ENCODE measurements at places on chromosomes 16 and 17. TPM values are rescaled to one million over a fixed set of nuclear protein-coding genes. Genes with fewer than 3 reads are reported as not detected.
A peak's percentile ranks its signal among the peaks of the same experiment; 100 is the strongest.

TMEM114 gene
- total RNA-seq, result not detected

IRX3 gene
- 0.59 TPM for total RNA-seq

SHBG gene
- 15.3 TPM for total RNA-seq

ZNF750 gene
- total RNA-seq, result not detected

NPB gene
- 0.25 TPM for total RNA-seq

CBX2 gene
- 0.33 TPM for total RNA-seq

ALDOC gene
- total RNA-seq, result 131 TPM

ARL5C gene
- total RNA-seq, result not detected

HES7 gene
- not detected for total RNA-seq

SUPT6H gene
- 36.5 TPM for total RNA-seq

FOXL1 gene
- not detected for total RNA-seq

DUSP14 gene
- 6.3 TPM for total RNA-seq

OR1E1 gene
- total RNA-seq, result not detected

ZNF500 gene
- total RNA-seq, result 5.9 TPM

PRSS33 gene
- not detected for total RNA-seq

OTOP3 gene
- total RNA-seq, result not detected

XYLT1 gene
- total RNA-seq, result 2.3 TPM

LITAFD gene
- total RNA-seq, result not detected

ADAM11 gene
- total RNA-seq, result 0.08 TPM

GRCh38 chr17:45942284-45942683 is 47.9 kb downstream of the MAPT start:
- peak overlapping the region; percentile 80 for H3K27ac ChIP-seq
- no peaks in the 10 kb centered on the region for H3K27me3 ChIP-seq
- no peaks in the 10 kb centered on the region for H3K36me3 ChIP-seq
- H3K4me1 ChIP-seq, result peaks cover 17% of the 10 kb centered on the region
- DNase-seq, result no peak
- H3K4me3 ChIP-seq, result no peak overlapping the region

GRCh38 chr17:66073384-66073783 is 118.5 kb downstream of the CEP112 start:
- H3K27me3 ChIP-seq, result no peaks in the 10 kb centered on the region
- H3K4me3 ChIP-seq, result no peak overlapping the region
- H3K4me1 ChIP-seq, result no peaks in the 10 kb centered on the region
- H3K27ac ChIP-seq, result no peak overlapping the region
- DNase-seq, result no peak

- H3K36me3 ChIP-seq, result no peaks in the 10 kb centered on the region
- no peak for DNase-seq
- H3K27me3 ChIP-seq, result no peaks in the 10 kb centered on the region
- H3K4me1 ChIP-seq, result no peaks in the 10 kb centered on the region
- H3K27ac ChIP-seq, result no peak overlapping the region
- no peak overlapping the region for H3K4me3 ChIP-seq
Observed at GRCh38 chr16:47574091-47575054, 113.2 kb downstream of the PHKB start.

DNA sequence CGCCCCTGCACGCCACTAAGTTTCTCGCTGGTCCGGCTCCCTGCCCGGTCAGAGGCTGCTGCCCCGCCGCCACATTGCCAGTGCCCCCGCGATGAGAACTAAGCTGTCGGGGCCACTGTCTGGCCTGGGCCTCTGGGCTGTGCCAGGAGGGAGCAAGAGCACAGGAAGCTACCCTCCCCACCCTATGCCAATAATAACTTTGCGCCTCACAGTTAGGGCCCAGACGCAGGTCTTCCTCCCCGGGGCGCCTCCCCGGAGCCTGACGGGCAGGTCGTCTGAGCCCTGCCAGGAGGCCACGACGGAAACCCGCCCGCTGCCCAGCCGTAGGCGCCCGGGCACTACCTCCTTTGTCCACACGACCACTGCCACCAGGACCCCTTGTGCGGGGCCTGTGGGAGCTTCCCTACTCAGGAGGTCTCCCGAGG is 1.5 kb downstream of the ZFPM1 start:
- no peaks in the 10 kb centered on the region for H3K36me3 ChIP-seq
- no peaks in the 10 kb centered on the region for H3K27me3 ChIP-seq
- H3K4me3 ChIP-seq, result peak overlapping the region; percentile 68
- peaks cover 15% of the 10 kb centered on the region for H3K4me1 ChIP-seq
- H3K27ac ChIP-seq, result peak overlapping the region; percentile 68
- DNase-seq, result peak; percentile 62

DNA sequence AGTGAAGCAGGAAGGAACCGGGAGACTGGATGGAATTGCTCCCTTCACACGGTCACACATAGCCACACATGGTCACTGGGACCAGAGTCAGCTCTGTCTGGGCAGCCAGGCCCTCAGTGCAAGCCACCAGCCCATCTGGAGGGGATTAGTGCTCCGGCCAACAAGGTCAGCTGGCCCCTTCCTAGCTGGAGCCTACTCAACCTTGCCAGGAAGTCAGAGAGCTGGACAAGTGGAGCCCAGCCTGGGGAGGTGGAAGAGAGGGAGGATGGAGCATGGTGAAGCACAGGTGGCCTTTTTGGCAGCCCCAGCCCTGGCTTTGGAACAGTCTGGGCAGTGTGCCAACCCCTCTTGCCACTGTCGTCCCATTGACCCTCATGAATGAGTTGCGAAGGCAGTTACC is 3.7 kb upstream of the CACNA1G start:
- peaks cover 11% of the 10 kb centered on the region for H3K4me1 ChIP-seq
- no peak overlapping the region for H3K27ac ChIP-seq
- no peaks in the 10 kb centered on the region for H3K27me3 ChIP-seq
- H3K36me3 ChIP-seq, result peaks cover 2% of the 10 kb centered on the region
- no peak overlapping the region for H3K4me3 ChIP-seq
- DNase-seq, result no peak

DNA sequence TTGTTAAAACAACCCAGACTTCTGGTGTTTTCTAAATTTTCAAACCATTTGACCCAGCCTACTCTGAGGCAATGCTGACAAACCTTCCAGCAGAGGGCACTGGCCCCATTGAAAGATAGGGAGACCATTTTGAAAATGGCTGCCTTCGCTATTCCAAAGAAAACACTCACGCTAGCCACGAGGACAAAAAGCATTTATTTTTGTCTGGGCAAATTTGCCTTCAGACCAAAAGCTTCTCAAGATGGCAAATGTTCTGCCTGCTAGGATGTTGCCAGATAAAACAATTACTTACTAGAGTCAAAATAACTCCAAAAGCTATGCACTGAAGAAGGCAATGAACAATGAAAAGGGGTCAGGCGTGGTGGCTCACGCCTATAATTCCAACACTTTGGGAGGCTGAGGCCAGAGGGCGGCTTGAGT is 296.7 kb upstream of the IRX5 start:
- no peak overlapping the region for H3K27ac ChIP-seq
- H3K27me3 ChIP-seq, result no peaks in the 10 kb centered on the region
- H3K36me3 ChIP-seq, result no peaks in the 10 kb centered on the region
- no peak overlapping the region for H3K4me3 ChIP-seq
- peaks cover 2% of the 10 kb centered on the region for H3K4me1 ChIP-seq
- no peak for DNase-seq

- H3K4me1 ChIP-seq, result no peaks in the 10 kb centered on the region
- H3K4me3 ChIP-seq, result no peak overlapping the region
- H3K36me3 ChIP-seq, result no peaks in the 10 kb centered on the region
- H3K27me3 ChIP-seq, result no peaks in the 10 kb centered on the region
- no peak for DNase-seq
Observed at GRCh38 chr16:84362471-84362941, 5.8 kb upstream of the ATP2C2 start.

DNA sequence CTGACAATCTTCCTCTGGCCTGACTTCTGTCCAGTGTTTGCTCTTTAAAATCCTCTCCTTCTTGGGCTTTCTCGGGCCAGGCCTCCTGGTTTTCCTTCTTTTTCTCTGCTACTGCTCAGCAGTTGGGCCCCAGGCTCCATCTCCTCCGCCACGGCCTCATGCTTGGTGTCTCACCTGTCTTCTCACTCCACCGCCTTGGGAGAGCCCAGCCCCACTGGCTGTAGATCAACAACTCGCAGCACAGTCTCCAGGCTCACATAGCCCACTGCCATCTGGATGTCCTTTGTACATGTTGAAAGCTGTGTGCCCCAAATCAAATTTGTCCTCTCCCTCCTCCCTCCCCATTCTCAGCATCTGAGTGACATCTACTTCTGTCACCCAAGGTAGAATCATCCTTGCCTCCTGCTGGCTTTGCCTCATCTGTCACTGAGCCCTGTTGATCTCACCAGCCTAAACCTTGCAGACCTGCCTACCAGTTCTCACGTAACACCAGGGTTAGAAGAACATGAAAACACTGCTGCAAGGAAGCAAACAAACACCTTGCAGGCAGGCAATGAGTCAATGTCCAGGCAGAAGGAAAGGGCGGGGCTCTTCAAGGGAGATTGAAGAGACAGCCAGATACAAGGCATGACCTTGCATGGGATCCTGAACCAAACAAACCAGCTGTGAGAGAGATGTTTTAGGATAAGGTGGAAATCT is 103.2 kb upstream of the SMURF2 start:
- DNase-seq, result no peak
- peaks cover 6% of the 10 kb centered on the region for H3K36me3 ChIP-seq
- H3K27ac ChIP-seq, result no peak overlapping the region
- no peaks in the 10 kb centered on the region for H3K27me3 ChIP-seq

- H3K4me3 ChIP-seq, result no peak overlapping the region
- no peaks in the 10 kb centered on the region for H3K27me3 ChIP-seq
- H3K36me3 ChIP-seq, result no peaks in the 10 kb centered on the region
- no peak for DNase-seq
- no peak overlapping the region for H3K27ac ChIP-seq
- peaks cover 19% of the 10 kb centered on the region for H3K4me1 ChIP-seq
Observed at GRCh38 chr17:14295676-14296075, 5.2 kb upstream of the HS3ST3B1 start.

GRCh38 chr17:73888862-73889261 is 244.6 kb upstream of the SDK2 start:
- no peaks in the 10 kb centered on the region for H3K36me3 ChIP-seq
- no peaks in the 10 kb centered on the region for H3K4me1 ChIP-seq
- H3K27me3 ChIP-seq, result peaks cover 3% of the 10 kb centered on the region
- H3K27ac ChIP-seq, result no peak overlapping the region
- DNase-seq, result no peak
- no peak overlapping the region for H3K4me3 ChIP-seq

DNA sequence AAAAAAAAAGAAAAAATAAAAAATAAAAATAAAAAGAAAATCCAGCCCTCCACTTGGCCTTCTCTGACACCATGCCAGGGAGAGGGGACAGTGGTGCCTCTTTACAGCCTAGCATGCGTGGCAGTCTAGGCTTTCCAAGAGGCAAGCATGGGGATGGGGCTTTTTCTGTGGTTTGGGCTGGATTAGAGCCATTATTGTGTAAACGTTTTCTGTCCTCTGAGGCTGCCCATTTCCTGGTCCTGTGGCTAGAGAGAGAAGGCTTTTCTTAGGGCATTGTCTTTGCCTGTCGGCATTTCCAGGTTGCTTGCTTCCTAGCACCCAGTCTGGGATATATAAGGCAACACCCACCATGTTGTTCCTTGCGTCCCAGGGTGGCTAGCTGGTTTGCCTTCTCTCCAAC is 2.7 kb upstream of the DHRS7B start:
- no peak overlapping the region for H3K27ac ChIP-seq
- H3K27me3 ChIP-seq, result no peaks in the 10 kb centered on the region
- H3K4me1 ChIP-seq, result peaks cover 19% of the 10 kb centered on the region
- H3K4me3 ChIP-seq, result no peak overlapping the region
- no peak for DNase-seq

- no peaks in the 10 kb centered on the region for H3K27me3 ChIP-seq
- DNase-seq, result no peak
- H3K36me3 ChIP-seq, result peaks cover 55% of the 10 kb centered on the region
- H3K27ac ChIP-seq, result no peak overlapping the region
- H3K4me1 ChIP-seq, result peaks cover 15% of the 10 kb centered on the region
Observed at GRCh38 chr17:41891135-41892020, 26.2 kb upstream of the KLHL11 start.

GRCh38 chr17:42562388-42563142 is 617 bp downstream of the COASY start:
- DNase-seq, result no peak
- H3K36me3 ChIP-seq, result peaks cover 3% of the 10 kb centered on the region
- H3K4me1 ChIP-seq, result peaks cover 55% of the 10 kb centered on the region
- H3K4me3 ChIP-seq, result peak overlapping the region; percentile 90
- peak overlapping the region; percentile 86 for H3K27ac ChIP-seq
- H3K27me3 ChIP-seq, result no peaks in the 10 kb centered on the region

GRCh38 chr17:1590029-1590746 is 27.6 kb upstream of the PITPNA start:
- no peak for DNase-seq
- H3K27me3 ChIP-seq, result no peaks in the 10 kb centered on the region
- H3K27ac ChIP-seq, result peak overlapping the region; percentile 29
- no peak overlapping the region for H3K4me3 ChIP-seq
- no peaks in the 10 kb centered on the region for H3K36me3 ChIP-seq

- H3K4me3 ChIP-seq, result no peak overlapping the region
- H3K4me1 ChIP-seq, result no peaks in the 10 kb centered on the region
- H3K27me3 ChIP-seq, result peaks cover 2% of the 10 kb centered on the region
- DNase-seq, result no peak
Observed at GRCh38 chr16:88988980-88989811, 12.2 kb upstream of the CBFA2T3 start.

GRCh38 chr17:29401258-29401657 is 11.1 kb downstream of the TAOK1 start:
- no peak overlapping the region for H3K4me3 ChIP-seq
- no peak overlapping the region for H3K27ac ChIP-seq
- no peak for DNase-seq
- H3K36me3 ChIP-seq, result peaks cover 3% of the 10 kb centered on the region
- H3K4me1 ChIP-seq, result no peaks in the 10 kb centered on the region

DNA sequence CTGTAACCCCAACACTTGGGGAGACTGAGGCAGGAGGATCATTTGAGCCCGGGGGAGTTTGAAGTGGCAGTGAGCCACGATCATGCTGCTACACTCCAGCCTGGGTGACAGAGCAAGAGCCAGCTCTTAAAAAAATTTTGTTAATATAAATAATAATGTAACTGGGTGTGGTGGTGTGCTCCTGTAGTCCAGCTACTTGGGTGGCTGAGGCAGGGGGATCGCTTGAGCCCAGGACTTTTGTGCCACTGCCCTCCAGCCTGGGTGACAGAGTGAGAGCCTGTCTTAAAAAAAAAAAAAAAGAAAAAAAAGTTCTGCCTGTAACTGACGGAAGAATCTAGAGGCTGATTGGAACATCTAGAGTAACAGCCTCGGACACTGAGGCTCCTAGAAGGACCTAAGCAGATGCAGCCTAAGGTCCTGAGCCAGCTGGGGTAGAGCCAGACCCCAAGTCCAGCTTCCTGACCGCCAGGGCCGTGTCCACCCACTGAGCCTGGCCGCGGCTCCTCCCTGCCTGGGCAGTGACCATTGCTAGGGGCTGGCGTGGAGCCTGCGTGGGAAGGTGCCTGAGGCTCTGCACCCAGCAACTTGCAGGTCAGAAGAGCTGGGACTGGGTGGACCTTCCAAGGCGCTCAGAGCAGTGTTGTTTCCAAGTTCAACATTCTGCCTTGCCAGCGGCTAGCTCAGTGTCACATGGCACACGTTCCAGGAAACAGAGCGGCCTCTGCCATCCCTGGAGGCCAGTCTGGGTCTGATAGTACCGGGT is 209.4 kb upstream of the CIBAR2 start:
- no peak for DNase-seq
- H3K36me3 ChIP-seq, result no peaks in the 10 kb centered on the region
- H3K27ac ChIP-seq, result peak overlapping the region; percentile 53
- no peak overlapping the region for H3K4me3 ChIP-seq
- peaks cover 25% of the 10 kb centered on the region for H3K4me1 ChIP-seq

GRCh38 chr17:62754631-62755030 is 53.5 kb downstream of the MARCHF10 start:
- DNase-seq, result no peak
- H3K27me3 ChIP-seq, result peaks cover 9% of the 10 kb centered on the region
- H3K4me3 ChIP-seq, result no peak overlapping the region
- no peak overlapping the region for H3K27ac ChIP-seq
- no peaks in the 10 kb centered on the region for H3K36me3 ChIP-seq

Data from liver (tissue), 10 donors.